ENCODE measurements at places on chromosomes 6 and 20.
A peak's percentile ranks its signal among the peaks of the same experiment; 100 is the strongest.

- DNase-seq = no peak
Observed at GRCh38 chr6:40957616-40958492, 81.2 kb downstream of the UNC5CL start.

DNA sequence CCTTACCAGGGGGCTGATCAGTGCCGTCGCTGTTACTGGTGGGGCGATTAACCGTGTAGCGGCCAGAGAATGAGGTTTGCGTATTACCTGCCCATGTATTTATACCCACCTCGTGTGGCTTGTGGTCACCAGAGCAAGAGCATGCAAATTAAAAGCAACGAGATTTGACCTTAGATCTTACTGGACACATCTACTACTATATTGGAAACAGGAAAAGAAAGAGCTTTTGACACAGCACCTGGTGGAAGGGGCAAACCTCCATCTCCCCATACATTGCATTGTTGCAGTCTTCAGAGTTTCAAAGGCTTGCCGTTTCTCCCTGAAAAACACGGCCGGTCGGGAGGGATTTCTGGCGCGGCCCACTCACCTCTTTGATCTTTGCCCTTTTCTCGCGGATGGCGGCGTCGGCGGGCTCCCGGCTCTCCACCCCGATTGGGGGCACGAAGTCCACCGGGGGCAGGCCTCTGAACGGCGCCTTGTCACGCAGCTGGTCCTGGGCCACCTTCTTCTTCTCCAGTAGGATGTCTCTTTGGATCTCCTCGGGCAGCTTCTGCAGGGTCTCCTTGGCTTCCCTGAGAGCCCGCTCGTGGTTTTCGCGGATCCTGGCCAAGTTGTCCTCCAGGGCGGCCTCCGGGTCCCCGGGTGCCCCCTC is 1.3 kb downstream of the MAN1A1 start:
- peak; percentile 37 for DNase-seq

GRCh38 chr6:155432293-155432692 is 23.3 kb downstream of the NOX3 start:
- no peak for DNase-seq

GRCh38 chr6:125066964-125067363 is 86.6 kb upstream of the TPD52L1 start:
- DNase-seq = no peak

- DNase-seq = no peak
Observed at GRCh38 chr6:56671160-56671559, 28.5 kb upstream of the DST start.

DNA sequence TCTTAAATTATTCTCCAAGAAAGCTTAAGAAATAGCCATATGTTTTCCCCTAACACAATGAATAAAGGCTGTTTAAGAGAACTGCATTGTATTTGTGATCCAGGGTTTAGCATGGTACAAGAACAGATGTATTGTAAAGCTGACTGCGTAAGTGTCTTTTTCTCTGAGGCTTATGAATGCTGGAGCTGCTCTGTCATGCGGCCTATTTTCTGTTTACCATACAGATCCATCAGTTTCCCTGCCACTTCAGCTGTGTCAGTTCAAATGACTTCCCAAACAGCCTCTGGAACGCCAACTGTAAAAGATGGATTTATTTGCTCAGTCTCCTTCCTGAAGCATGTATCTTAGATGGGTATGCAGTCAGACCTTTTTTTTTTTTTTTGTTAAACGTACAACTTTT is 419.3 kb upstream of the HS3ST5 start:
- DNase-seq = no peak

DNA sequence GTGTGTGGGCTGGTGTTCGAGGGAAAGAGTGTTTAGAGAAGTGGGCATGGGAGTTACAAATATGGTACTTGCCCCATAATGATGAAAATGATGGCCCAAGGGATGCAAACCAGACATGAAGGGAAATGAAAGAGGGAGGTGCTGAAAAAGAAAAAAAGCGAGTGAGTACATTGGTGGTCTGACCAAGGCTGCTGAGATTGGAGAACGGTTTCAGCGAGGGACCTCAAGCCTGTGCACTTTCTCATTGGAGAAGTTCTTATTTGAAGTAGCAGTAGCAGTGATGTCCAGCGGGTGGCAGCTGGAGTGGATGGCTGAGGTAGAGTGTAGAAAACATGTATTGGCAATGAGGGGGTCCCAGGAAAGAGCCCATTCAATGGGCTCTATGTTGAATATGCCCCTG is 54.8 kb downstream of the TNFAIP3 start:
- DNase-seq = no peak

GRCh38 chr6:46050845-46051405 is 35.3 kb upstream of the CLIC5 start:
- DNase-seq = no peak

DNA sequence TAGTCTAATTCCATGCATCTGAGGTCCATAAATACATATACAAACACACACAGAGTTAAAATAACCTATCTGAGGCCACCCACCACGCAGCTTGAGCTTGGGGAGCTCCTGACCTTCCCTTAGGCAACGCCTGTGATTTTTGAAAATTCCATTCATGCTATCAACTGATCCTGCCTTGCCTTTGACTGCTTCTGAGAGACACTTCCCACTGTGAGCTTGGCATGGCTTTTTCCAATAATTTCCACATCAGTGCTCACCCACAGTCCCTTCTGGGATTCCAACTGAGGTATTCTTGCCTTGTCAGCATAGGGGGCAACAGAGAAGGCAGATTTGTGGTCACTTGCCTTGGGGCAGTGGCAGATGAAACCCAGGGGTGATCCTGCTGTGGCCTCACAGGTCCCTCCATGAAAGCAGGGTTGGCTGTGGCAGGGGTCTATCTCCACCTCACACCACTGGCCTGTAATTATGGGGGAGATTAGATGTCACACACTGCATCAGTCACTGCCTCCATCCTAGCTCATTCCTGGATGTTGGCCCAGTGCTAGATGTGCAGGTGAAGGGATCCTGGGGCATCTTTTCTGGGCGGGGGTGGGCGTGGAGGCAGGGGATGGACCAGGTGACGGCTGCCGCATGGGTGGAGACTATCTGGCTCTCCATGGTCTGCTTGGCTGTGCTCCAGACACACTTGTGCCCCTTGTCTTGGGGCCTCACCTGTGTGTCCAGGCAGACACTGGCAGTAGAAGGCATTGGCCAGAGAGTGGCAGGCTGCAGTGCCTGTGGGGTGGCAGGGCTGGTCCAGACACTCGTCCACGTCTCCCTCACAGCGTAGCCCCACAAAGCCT is 11.2 kb upstream of the GPSM3 start:
- DNase-seq = no peak

DNA sequence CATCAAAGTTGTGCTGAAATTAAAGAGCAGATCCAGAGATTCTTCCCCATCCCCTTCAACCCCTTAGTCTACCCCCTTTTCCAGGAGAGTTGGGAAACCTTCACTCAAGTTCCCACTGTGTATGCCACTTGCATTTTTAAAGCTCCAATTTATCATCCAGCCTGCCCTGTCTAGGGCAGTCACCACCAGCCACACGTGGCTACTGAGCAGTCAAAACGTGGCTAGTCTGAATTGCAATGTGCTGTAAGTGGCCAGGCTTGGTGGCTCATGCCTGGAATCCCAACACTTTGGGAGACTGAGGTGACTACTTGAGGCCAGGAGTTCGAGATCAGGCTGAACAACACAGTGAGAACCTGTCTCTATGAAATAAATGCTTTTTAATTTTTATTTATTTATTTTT is 34.9 kb downstream of the ERGIC3 start:
- no peak for DNase-seq

- no peak for DNase-seq
Observed at GRCh38 chr6:157316871-157317814, 6.2 kb downstream of the TMEM242 start.

- DNase-seq = no peak
Observed at GRCh38 chr6:72626126-72626525, 4.3 kb downstream of the KCNQ5 start.

- no peak for DNase-seq
Observed at GRCh38 chr6:7138046-7138531, 30.3 kb downstream of the RREB1 start.

- DNase-seq = no peak
Observed at GRCh38 chr6:155882527-155883333, 427.1 kb upstream of the NOX3 start.

GRCh38 chr6:38080360-38080759 is 260.8 kb downstream of the ZFAND3 start:
- DNase-seq = no peak

DNA sequence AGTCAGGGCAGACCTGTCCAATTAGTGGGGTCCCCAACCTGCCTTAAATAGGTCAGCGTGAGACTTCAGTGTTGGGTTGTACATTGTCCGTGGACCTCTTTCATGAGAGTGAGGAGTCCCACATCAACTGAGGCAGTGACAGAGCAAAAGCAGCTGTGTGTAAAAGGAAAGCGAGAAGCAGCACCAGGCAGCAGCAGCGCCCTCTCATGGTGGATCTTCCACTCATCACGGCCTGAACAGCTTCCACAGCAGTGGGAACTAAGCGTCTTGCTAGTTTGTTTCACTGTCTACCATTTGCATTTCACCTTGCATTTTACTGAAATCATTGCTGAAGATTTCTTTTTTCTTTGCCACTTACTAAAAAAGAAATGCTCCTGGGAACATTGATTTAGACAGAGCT is 333.8 kb downstream of the PKHD1 start:
- DNase-seq = no peak

GRCh38 chr20:44849703-44850102 is 35.8 kb upstream of the YWHAB start:
- no peak for DNase-seq

DNA sequence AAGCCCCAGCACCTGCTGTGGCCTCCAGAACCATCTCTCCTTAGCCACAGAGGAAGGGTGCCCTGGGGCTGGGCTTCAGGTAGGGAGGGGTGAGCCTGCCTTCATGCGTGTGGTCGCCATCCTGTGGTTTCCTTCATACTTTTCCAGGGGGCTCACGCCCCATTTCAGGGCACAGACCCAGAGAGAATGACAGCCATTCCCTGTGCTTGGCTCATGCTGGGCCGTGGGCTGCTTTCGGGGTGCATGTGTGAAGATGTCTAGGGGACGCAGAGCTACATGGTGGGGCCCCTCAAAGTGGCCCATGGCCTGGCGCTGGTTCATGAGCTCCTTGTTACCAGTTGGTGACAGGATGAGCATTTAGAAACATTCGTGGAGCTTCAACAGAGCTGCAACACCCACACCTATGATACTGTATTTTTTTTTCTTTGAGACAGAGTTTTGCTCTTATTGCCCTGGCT is 190.3 kb upstream of the SLC24A3 start:
- no peak for DNase-seq

GRCh38 chr6:158498362-158498761 is 61.5 kb upstream of the TMEM181 start:
- no peak for DNase-seq

- no peak for DNase-seq
Observed at GRCh38 chr20:17023036-17023435, 203.8 kb upstream of the PCSK2 start.

GRCh38 chr6:48782225-48782624 is 671.2 kb upstream of the PTCHD4 start:
- no peak for DNase-seq

DNA sequence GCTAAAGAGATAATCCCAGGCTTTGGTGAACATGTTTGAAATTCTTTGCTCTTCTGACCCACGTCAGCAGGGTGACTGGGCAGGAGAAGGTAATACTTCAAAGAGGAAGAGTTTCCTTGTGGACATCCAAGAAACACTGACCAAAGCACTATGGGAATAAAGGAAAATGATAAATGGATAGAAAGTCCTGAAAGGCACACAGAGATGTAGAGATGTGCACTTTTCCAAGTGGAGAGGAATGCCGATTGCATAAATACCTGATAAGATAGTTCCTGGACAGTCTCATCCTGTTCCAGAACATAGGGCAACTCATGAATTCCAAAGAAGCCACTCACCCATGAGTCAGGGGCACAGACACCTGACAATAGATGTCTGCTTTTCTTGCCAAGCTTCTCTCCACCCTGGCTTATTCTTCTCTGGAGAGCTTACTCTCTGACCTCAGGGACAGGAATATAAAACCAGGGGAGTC is 191.3 kb upstream of the FOXA2 start:
- no peak for DNase-seq

- DNase-seq = no peak
Observed at GRCh38 chr6:131488780-131489179, 84.2 kb upstream of the ARG1 start.

DNA sequence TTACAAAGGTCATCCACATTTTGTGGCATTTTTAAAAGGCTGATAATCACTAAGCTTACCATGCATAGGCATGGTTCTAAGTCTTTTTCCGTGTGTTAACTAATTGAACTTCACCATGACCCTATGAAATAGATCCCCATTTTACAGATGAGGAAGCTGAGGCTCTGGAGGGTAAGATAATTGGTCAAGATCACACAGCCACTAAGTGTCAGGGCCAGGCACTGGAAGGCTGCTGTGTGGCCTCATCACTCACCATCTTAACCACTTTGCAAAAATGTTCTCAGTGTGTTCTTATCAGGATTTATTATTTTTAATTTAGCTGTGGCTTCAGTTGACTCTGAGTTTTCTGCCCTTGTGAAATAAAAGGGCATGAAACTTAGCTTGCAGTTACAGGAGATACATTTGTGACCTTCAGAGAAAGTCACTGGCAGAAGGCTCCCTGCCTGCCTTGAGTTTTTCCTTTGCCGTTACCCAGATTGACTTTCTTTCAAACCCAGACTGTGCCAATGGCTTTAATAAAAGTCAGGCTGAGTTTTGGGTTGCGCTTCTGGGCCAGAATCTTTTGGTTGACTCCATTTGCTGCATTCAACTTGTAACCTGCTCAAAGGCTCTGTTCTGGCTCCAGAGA is 82.0 kb downstream of the EZR start:
- no peak for DNase-seq

DNA sequence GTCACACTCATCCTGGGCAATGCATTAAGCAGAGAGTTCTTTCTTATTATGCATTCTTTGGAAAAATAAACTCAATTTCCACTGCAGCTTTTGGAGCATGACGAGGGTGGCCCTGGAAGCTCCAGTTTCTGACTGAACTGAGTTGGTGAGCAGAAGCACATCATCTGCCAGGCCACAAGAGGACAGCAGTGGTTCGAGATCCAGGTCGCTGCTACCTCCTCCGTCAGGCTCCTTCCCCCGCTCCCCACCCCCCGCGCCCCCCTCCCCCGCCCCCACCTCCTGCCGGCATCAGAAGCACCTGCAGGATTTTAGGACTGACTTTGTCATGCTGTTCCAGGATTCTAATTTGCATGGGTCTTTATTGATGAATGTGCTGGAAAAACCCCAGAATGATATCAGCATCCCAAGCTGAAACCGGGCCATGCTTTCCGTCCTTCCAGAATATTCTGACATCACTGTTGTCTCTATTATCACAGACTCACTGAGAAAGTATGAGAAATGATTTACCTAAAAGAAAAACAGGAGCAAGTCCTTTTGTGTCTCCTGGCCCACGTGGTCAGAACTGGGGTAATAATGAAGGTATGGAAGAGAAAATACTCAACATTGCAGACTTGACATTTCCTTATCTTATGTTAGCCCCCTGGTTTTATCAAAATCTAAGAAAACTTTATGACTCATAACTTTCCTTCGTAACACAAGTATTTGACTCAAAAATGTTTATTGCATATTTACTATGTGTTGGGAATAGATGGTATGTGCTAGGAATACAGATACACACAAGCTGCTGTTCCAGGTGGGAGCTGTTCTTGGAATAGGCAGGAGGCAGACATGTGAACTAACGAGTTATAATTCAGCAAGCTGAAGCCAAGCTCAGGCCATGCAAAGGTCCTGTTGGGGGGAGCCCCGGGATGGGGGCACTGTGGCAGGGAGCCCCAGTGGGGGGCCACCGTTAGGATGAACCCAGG is 220.2 kb upstream of the EXOC2 start:
- DNase-seq = no peak

GRCh38 chr6:15213838-15214400 is 31.9 kb upstream of the JARID2 start:
- no peak for DNase-seq

Data from stimulated activated CD8-positive, alpha-beta memory T cell treated with anti-CD3 and anti-CD28 coated beads, Interleukin-4, amount 100 ng/mL, for 24 hours (primary cell).